ENCODE measurements at places on chromosomes 11 and 22.

GRCh38 chr11:97361812-97362378, 972.1 kb downstream of the JRKL start:
- no peak for DNase-seq

GRCh38 chr11:80846442-80846841, 1405.6 kb upstream of the TENM4 start:
- no peak for DNase-seq

DNA sequence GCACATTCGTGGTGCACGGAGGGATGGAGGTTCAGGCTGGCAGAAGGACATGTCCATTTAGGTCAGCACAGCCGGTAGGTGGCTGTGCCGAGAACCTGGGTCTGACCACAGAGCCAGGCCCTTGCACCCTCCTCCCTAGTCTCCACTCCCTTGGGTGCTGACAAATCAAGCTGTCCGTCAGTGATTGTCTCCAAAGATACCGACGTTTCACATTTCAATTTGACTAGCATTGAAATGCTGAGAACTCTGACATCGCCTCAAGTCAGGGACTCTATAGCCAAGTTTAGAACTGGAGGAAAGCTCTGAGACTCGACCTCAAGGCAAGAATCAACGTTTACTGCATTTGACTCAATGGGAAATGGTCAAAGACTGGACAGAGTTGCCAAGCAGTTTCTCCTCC, 1321.1 kb downstream of the TBC1D22A start:
- DNase-seq: no peak

DNA sequence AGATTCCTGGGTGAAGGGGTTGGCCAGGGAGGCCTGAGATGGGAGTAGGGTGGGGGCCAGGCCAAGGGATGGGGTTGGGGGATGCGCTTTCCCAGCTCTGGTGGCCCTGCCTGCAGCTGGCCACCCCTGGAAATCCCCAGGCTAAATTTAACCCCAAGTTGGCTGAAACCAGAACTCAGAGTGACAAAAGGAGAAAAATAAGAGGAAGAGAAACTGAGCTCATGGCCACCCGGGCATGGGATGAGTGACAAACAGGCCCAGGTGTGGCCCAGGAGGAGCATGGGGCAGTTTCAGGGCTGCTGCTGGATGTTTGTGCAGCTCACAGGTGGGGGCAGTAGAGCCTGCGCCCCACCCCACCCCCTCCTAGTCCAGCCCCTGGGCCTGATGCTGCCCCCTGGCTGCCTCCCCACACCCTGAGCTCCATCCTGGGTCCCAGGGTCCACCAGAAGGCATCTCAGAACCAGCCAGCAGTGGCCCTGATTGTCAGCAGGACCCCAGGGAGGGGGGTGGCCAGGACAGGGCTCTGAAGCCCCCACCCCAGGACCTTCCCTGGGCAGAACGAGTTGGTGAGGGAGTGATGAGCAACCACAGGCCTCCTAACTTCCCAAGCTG, 48.0 kb downstream of the IGLL5 start:
- DNase-seq: no peak

DNA sequence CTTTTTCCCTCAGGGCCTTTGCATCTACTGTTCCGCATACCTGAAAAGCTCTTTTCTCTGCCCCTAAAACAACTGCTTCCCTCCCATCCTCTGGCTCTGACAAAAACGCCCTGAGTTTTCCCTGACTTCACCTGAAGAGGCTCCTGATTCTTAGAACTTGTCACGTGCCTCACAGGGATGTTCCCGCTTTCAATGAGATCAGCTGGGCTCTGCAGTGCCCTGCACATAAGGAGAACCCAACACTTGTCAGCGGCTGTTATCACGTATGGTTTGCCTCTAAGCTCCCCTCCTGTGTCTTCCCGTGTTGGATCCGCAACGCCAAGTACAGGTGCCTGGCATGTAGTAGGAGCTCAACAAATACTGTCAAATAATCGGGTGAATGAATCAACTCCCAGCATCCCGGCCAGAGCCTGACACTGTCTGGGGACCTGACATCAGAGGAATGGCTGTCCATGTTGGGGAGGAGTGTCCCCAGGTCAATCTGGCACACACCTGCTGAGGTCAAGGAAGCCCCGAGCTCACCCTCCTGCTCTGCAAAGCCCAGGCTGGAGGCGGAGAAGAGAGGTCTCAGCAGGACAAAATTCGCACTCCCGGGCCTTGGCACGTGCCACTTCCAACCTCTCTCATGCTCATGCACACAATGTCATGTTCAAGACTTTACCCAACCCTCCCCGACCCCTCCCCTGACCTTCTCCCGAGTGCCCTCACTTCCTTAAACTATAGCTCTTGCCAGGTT, 4.2 kb upstream of the GRK2 start:
- DNase-seq: no peak

DNA sequence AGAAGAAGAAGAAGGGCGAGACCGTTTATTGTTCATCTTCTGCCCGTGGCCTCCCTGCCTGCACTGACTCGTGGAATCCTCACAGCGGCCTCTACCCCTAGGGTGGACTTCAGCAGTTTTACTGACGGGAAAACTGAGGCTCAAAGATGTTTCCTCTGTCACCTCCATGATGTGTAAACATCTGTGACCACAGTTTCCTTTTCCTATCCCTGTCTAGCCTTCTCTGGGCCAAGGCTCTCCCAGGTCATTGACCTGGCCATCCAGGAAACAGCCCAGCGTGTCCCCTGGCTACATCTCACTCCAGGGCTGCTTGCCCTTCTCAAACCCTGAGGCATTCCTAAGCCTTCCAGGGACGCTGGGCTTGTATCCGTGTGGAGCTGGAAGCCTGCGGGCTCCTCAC, 49.0 kb upstream of the GCAT start:
- no peak for DNase-seq

GRCh38 chr22:27915986-27916385, 3.1 kb downstream of the PITPNB start:
- no peak for DNase-seq

- DNase-seq: no peak
Observed at GRCh38 chr22:21718499-21718898, 17.1 kb downstream of the YPEL1 start.

DNA sequence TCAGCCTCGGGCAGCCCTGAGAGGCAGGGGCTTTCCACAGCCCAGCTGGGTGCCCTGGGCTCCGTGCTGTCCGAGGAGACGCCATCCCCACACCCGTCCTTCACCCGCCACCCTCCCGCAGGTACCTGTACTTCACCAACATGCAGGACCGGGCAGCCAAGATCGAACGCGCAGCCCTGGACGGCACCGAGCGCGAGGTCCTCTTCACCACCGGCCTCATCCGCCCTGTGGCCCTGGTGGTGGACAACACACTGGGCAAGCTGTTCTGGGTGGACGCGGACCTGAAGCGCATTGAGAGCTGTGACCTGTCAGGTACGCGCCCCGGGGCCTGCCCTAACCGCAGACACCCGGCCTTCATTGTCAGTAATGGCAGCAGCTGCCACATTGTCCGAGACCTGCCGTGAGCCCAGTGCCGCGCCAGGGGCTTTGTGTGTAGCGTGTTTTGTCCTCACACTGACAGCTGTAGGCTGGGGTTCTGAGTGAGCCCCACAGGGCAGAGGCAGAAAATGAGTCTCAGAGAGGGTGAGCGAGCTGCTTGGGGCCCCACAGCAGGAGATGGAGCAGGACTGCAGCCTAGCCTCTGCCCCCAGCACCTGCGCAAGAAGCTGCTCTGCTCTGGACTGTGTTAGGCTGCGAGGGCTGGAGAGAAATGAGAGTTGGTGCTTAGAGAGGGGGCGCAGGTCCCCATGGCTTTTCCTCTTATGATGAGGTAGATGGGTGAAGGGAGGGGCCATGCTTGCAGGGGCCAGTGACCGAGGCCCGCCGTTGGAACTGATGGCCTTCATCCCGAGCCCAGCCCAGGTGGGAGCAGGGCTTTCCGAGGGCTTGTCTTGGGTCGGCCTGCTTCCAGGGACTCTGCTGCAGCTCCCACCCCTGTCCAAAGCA, 35.3 kb upstream of the PPP6R3 start:
- DNase-seq: no peak

- DNase-seq: no peak
Observed at GRCh38 chr22:32557444-32557843, 82.8 kb downstream of the FBXO7 start.

- DNase-seq: no peak
Observed at GRCh38 chr11:18222814-18223421, 13.7 kb downstream of the SAA4 start.

DNA sequence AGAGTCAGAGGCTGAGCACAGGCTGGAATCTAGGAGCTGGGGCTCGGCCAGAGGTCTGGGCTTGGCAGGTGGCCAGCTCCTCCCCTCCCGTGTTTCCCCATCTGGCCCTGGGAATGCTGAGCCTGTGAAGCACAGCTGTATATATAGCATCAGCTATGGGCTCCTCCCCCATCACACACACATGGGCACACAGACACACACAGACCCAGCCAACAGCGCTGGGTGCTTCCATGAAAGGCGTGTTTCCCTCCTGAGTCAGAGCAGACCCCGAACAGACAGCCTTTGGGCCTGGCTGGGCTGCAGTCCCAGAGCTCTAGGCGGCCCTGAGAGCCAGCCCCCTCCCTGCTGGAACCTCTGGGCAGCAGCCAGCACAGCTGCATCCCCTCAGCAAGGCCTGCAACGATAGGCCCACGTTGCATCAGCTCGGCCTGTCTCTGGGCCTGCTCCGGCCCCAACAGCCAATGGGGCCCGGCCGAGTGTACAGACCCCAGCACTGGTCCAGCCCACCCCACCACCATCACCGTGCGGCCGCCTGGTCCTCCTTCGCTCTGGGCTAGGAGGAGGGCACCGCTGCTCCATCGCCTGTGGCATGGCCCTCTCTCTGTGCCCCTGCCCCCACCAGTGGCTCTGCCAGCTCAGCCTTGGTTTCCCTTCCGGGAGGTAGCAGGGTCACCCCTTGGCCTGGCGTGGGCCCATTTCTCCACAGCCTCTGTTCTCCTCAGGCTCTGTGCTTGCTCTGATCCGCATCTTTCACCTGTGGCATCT, 7.6 kb upstream of the SERPINH1 start:
- no peak for DNase-seq

DNA sequence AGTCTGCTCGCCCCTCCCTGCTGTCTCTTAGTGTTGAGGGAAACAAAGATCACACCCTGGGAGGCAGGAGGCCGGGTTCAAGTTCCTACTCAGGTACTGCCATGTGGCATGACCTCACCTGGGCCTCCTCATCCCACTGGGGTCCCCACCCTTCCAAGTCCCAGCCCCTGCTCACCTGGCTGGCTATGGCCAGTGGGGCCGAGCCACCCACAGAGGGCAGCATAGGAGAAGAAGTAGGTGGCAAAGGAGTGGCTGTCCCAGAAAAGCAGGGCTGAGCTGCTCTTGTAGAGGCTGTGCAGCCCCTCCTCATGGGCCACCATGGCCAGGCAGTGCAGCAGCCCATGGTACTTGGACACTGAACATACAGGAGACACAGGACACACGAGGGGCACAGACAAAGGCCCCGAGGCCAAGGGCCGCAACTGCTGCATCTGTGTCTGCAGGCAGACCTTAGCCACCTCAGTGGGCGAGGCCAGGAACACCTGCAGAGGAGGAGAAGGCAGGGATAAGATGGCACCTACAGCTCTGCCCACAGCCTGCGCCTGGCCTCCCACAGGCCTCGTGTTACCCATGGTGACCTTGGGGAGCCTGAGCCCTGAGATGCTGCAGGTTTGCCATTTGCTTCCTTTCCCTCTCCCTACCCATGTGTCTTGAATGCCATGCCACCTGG, 50.6 kb upstream of the MPEG1 start:
- DNase-seq: no peak

DNA sequence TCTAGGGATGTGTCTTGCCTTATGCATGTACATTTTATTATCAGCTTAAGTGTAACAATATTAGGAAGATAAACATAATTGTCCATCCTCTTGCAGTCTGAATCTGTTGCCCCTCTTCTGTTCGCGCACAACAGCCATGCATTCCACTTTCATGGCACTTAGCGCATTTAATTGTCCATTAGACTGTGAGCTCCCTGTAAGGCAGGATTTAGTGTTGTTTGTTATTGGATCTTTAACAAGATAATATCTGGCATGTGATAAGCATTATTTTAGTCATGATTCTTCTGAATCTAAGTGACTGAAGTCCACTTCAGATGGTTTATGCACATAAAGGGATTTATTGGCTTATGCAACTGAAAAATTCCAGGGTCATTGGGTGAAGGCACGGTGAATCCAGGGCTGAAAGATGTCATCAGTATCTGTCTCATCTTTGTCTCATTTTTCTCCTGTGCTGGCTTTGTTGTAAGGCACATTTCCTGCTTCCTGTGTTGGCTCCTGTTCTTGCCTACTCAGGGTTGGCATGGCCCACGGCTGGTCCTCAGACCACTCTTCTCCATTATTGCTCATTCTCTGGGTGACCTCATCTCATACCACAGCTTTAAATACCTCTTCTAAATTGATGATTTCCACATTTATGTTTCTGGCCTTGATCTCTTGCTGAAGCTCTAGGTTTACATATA, 37.6 kb downstream of the ATXN10 start:
- DNase-seq: no peak

- no peak for DNase-seq
Observed at GRCh38 chr11:1532606-1533341, 39.3 kb downstream of the DUSP8 start.

DNA sequence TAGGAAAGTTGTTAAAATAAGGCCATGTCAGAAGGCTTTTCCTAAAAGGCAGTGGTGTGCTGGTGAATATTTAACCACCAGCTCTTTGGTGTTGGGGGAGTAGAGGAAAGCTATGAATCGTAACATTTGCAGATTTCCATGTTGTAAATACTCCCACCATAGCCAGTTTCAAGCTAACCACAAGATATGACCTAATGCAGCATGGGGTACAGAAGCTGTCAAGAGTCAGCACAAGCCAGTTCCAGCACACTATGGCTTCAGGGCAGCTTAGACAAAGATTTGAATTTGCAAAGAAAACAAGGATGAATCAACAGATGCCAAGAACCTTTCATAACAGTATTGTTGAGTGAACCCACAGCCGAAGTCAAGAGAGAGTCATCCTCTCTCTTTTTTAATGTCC, 40.0 kb downstream of the COMMD9 start:
- no peak for DNase-seq

DNA sequence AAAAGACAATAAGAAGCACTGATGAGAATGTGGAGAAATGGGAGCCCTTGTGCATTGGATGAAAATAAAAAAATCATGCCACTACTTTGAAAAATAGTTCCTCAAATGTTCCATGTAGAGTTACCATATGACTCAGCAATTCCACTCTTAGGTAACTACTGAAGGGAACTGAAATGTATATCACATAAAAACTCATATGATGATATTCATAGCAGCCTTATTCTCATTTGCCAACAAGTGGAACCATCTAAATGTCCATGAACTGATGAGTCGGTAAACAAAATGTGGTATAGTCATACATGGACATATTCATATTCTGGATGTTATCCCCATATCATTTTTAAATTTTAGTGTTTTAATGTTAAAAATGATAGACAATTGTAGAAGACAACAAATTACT, 3.5 kb downstream of the KRTAP5-9 start:
- no peak for DNase-seq

- DNase-seq: no peak
Observed at GRCh38 chr11:103529181-103529684, 420.0 kb downstream of the DYNC2H1 start.

DNA sequence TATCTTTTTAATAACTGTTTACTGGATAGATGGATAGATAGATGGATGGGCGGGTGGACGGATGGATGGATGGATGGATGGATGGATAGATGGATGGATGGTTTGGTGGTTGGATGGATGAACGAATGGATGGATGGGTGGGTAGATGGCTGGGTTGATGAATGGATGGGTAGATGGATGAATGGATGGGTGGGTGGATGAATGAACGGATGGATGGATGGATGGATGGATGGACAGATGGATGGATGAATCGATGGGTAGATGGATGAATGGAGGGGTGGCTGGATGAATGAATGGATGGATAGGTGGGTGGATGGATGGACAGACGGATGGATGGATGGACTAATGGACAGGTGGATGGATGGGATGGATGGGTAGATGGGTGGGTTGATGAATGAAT, 13.8 kb upstream of the SLC22A12 start:
- no peak for DNase-seq

GRCh38 chr11:104694259-104695064, 203.8 kb downstream of the CASP12 start:
- DNase-seq: no peak

Measured in activated naive CD4-positive, alpha-beta T cell treated with Interleukin-2 at 50 U/mL for 16 hours (primary cell).